ENCODE measurements at places on chromosomes 6 and 20.

DNA sequence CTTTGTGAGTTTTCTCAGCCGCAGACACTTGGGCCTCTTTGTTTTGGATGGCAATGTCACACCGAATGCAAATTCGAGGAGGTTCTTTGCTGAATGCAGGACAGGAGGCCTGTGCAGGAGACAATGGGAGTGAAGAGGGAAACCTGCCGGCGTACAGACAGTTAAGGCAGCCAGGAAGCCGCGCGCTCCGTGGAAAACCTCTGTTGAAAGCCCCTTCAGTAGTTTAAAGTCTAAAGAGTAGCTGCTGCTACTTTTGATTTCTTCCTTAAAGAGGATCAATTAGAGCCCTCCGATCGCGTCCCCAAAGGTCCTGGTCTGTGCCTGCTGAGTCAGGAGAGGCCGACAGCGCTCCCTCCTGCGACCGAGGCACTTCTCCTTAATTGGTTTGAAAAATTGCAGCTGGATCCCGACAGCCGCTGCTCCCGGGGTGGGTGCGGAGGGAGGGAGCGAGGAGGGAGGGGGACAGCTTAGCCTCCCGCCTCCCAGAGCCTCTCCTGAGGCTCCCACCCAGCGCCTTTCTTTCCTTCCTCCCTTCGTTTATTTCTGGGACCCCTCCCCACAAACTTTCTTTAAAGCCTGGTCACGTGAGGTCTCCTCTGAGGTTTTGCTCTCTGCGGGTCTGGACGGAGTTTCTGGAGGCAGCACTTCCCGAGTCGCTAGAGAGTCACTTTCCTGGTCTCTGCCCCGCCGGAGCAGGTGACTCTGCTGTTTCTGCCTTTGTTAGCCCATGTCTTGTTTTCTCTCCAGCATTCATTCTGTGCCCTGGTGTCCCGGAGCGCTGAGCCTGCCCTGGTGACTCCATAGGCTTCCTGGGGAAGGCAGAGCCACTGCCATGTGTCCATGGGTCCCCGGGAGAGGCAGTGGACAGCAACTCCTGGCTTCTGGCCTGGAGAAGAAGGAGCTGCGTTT, 22.3 kb upstream of the RPP40 start:
- DNase-seq = peak; percentile 49

DNA sequence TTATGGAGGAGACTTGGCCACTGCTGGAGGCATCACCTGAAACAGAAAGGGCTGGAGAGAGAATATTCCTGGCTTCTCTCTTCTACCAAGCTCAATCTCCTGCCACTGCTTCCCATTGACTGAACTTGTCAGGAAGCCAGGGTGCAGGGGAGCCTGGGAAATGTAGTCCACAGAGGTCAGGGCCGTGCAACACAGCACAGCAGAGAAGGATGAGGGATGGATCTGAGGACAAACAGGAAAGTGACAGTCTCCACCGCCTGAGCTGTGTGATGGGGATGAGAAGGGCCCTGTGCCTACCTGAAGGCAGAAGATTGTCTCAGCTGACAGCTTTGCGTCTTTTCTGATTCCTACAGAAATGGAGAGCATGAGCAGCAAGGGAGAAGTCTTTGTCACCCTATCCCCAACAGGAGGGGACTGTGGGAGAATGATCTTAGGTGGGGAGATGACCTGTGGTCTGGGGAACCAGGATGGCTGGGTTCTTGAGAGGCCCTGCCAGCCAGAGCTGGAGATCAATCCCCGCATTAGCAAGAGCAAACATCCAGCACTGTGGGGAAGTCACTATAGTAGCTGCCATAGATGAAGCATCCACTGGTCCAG, 114.2 kb downstream of the SNX5 start:
- no peak for DNase-seq

- DNase-seq = no peak
Observed at GRCh38 chr6:167452338-167453081, 127.6 kb downstream of the TTLL2 start.

DNA sequence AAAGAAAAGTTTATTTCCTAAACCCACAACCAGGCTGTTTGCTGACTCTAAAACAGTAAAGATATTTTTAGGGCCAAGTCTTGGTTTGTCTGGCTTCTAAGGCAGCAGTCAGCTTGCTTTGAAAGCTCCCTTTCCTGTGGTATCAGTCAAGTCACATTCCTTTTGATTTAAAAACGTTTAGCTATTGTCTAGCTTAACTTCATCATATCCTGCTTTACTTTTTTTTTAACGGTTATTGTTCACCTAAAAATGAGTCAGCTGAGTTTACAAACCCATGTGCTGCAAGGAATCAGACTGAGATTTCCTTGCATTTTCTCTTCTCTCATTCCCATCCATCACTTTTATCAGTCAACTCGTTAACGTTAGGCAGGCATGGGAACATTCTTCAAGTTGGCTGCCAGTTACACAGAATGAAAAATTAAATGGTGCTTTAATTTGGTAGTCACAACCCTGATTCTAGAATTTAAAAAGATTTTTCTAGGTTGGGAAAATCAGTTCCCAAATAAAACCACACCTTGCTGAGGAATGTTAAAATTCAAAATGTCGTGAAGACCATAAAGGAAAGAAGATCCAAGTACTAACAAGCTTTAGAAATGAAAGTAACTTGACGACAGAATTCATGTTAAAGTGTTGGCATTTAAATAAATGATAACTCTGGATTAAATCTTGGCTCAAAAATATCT, 45.9 kb downstream of the ELOVL5 start:
- DNase-seq = no peak

DNA sequence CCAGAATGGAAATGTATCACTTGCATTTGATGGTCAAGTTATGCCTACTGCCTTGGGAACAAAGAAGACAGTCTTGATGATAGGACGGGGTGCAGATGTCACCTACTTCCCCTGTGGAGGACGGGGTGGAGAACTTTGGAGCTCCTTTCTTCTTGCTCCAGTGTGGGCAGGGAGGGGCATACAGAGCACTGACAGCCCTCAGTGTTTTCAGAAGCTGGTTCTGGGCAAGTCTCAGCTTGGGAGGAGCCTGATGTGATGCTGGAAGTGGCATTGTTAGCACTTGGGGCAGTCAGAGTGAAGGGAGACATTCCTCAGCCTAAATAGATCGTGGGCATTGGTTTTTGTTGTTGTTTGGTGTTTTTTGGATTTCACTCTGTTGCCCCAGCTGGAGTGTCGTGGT, 59.7 kb downstream of the SYNJ2 start:
- DNase-seq = no peak

- no peak for DNase-seq
Observed at GRCh38 chr6:146651482-146651863, 52.7 kb downstream of the ADGB start.

DNA sequence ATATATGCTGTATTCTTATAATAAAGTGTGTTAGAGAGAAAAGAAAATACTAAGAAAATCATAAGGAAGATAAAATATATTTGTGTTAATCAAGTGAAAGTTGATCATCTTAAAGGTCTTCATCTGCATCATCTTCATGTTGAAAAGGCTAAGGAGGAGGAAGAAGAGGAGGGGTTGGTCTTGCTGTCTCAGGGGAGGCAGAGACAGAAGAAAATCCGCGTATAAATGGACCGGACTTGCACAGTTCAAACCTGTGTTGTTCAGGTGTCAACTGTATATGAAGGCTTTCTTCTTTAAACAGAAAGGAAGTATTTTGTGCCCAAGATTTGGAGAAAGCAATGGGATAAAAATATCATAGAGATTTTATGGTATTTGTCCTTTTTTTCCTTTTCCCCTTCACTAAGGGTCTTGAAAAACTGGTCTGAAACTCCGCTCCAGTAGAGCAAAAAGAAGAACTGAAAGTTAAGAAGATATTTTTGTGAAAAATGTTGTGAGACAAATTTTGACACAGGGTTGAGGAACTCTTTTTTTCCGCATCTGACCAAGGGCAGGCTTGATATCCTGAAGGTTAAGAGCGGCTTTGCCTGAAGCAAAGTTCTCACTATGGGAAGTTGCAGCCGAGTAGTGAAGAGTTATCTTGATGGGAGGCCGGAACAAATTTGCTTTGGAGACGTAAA, 350.7 kb downstream of the LAMA2 start:
- DNase-seq = no peak

- no peak for DNase-seq
Observed at GRCh38 chr6:90297867-90298381, 1.3 kb upstream of the BACH2 start.

DNA sequence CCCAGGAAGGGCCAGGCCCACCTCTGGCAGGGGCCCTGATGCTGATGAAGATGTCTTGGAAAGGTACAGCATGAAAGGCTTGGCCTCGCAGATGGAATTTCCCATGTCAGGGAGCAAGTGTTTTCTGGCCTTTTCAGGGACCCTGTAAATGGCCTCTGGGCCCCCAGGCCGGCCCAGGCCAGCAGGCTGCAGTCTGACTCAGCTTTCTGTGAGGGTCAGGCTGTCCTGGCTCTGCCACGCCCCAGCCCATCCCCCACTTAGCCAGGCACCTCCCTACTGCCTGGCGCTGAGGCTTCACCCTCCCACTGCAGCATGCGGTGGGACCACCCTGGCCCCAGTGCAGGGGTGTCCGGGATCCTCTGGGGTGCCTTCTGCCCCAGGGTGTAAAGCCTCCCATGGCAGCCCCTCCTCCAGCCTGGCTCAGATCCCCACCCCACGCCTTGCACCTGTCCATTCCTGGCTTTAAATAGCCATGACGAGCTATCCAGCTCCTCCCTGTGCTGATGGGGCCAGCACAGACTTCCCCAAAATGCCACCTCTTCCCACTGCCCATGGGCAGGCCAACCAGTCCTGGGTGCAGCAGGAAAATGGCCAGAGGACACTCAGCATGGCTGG, 35.6 kb upstream of the GATA5 start:
- DNase-seq = no peak

GRCh38 chr6:81735756-81736380, 16.6 kb downstream of the TENT5A start:
- no peak for DNase-seq

- no peak for DNase-seq
Observed at GRCh38 chr6:43878127-43878634, 108.2 kb downstream of the VEGFA start.

- peak; percentile 6 for DNase-seq
Observed at GRCh38 chr20:9392892-9393857, 121.2 kb upstream of the LAMP5 start.

- no peak for DNase-seq
Observed at GRCh38 chr6:158328952-158329351, 16.7 kb downstream of the TULP4 start.

DNA sequence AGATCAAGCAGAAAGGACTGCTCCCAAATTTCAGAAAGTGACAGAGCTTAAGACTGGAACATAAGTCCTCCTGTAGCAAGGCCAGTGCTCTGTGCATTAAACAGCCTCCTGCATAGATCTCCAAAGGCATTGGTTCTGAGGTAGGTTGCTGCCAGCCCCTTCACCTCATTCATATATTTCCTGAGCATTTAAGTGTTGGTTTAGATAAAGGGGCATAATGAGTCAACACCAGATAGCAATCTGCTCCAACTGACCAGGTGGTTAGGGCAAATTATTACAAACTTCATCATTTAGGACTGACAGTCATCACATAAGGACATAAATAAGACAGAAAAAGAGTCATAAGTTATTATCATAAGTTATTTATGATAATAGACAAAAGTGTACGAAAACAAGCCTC, 10.7 kb downstream of the PTPRK start:
- no peak for DNase-seq

DNA sequence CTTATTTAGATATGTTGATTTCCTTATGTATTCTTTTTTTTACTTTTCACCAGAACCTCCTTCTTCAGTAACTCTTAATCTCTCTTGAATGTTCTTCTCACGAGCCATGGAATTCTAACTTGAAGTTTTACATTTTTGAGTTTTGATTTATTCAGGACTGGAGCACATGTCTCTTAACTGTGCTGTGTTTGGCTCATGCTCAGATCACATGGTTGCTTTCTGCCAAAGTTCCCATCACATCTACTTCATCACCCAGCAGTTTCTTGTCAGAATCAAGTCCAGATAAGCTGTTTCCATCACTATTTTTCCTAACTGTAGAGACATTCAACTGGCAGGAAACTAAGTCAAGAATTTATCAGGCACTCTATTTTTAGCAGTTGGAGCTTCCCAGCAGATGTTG, 31.7 kb downstream of the SLC35A1 start:
- DNase-seq = no peak

DNA sequence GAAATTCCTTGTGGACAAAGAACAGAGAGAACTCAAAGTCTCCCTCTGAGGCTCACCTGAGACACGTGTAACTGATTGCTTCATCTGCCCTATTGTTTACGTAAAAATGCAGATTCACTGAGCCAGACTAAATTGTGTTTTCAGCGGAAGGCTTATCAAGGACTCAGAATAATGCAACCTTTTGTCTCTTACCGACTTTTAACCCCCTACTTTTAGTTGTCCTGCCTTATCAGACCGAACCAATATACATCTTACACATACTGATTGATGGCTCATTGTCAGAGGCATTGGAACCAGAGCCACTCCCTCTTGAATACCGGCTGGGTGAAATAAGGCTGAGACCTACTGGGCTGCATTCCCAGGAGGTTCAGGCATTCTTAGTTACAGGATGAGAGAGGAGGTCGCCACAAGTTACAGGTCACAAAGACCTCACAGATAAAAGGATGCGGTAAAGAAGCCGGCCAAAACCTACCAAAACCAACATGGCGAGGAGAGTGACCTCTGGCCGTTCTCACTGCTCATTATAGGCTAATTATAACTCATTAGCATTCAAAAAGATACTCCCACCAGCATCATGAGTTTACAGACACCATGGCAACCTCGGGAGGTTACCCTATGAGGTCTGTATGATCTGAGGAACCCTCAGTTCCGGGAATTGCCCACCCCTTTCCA, 95.5 kb upstream of the ZNF184 start:
- DNase-seq = no peak

DNA sequence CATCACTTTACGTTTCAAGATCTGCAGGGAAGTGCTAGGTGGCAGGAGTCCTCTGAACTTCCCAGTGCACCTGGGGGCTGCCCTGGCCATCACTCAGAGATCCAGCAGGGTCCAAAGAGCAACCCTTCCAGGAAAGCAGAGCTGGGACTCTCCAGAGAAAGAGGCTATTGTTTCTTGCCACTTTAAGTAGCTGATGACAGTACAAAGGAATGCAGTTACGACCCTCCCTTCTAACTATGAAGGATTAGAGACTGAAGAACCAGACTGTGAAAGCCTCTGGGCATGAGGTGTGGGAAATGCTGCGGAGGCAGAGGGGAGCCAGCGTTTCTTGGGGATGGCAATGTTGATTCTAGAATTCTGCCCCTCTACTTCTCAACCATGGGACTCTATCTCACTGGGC, 189.1 kb upstream of the SUPT3H start:
- DNase-seq = no peak
